ENCODE measurements at places on chromosomes 13 and 19.

DNA sequence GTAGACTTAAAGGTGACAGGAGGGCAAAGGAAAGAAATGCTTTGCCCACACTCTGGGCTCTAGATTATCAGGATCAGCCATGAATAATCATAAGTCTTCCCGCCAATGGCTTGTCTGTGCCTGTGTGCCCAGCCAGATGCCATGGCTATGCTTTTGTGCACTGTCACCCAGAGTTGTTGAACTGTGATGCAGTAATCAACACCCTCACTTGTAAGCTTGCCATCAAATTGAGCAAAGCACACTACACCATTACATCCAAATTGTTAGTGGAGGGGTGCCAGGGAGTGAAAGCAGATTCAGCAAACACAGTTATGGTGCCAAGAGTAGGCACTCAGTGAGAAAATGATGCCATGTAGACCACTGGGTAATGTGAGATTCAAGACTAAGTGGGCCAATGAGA, 845.3 kb upstream of the MIR17HG start:
- DNase-seq, result no peak

DNA sequence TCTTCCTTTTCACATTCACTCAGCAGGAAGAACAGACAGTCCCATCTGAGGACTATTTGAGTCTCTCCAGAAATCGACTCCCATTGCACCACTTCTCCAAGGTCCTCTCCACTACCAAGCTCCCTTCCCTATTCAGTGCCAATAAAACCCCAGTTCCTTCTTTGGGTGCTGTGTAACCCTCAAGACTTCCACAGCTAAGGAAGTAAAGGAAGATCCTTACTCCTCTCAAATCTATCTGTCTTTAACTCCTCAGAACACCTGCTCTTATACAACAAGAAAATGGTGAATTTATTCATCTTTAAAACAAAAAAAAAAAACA, 29.2 kb upstream of the TM9SF2 start:
- no peak for DNase-seq

- no peak for DNase-seq
Observed at GRCh38 chr13:59677430-59677829, 486.3 kb downstream of the DIAPH3 start.

DNA sequence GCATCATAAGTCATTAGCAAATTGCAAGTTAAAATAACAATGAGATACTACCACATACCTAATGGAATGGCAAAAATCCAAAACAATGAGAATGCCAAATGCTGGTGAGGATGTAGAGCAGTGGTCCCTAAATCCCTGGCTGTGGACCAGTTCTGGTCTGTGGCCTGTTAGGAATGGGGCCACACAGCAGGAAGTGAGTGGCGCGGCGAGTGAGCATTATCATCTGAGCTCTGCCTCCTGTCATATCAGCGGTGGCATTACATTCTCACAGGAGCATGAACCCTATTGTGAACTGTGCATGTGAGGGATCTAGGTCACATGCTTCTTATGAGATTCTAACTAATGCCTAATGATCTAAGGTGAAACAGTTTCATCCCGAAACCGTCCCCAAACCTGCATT, 1694.4 kb downstream of the EFNB2 start:
- DNase-seq, result no peak

GRCh38 chr19:37867831-37868230, 38.6 kb downstream of the WDR87 start:
- DNase-seq, result no peak

DNA sequence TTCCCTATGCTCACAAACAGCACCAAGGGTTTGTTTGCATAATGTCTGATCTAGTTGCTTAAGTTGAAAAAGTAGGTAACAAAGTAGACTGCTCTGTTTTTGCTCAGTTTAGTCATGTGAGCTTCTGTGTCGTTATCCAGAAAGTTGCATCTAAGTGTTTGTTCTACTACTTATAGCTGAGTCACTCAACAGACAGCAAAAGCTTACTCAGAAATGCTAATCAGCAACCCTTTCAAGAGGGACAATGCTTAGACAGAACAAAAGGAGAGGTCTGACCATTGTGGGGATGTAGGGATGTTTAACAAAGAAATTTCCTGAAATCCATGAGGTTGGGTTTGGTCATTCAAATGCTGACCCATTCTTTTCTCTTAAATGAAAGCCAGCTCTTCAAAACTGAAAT, 106.4 kb downstream of the ATP8A2 start:
- DNase-seq, result no peak

GRCh38 chr13:27130223-27130978, 41.2 kb downstream of the USP12 start:
- no peak for DNase-seq

GRCh38 chr19:17246681-17247425, 1.1 kb upstream of the NR2F6 start:
- no peak for DNase-seq

- no peak for DNase-seq
Observed at GRCh38 chr13:51768378-51768921, 35.5 kb downstream of the DHRS12 start.

DNA sequence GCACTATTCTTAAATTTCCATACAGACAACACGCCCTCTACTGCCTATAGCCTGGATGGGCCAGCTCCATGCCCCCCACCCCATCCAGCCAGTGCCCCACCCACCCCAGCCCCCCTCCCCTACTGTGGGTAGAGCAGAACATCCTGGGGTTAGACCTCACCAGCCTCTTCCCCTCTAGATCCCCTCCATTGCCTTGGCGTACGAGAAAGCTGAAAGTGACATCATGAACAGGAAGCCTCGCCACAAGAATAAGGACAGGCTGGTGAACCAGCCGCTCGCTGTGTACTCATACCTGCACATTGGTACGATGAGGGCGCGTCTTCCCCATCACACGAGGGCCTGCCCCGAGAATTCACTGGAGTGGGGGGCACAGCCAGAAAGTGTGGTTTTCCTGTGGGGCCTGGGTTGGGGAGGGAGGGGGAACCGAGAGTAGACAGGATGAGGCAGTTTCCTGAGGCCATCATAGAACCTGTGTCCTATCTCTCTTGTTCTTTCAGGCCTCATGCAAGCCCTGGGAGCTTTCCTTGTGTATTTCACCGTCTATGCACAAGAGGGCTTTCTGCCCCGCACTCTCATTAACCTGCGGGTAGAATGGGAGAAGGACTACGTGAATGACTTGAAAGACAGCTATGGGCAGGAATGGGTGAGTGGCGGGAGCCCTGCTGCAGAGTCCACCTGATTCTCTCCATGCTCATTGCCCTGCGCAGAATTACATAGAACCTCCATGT, 29.1 kb downstream of the ATP12A start:
- peak; percentile 46 for DNase-seq

Data from stimulated activated CD8-positive, alpha-beta memory T cell treated with anti-CD3 and anti-CD28 coated beads, Interleukin-2, amount 100 ng/mL, for 48 hours (primary cell).